ENCODE measurements at places on chromosomes 4 and X. TPM values are rescaled to one million over a fixed set of nuclear protein-coding genes. Genes with fewer than 3 reads are reported as not detected.

Gene NXF2
- not detected for total RNA-seq

DNA sequence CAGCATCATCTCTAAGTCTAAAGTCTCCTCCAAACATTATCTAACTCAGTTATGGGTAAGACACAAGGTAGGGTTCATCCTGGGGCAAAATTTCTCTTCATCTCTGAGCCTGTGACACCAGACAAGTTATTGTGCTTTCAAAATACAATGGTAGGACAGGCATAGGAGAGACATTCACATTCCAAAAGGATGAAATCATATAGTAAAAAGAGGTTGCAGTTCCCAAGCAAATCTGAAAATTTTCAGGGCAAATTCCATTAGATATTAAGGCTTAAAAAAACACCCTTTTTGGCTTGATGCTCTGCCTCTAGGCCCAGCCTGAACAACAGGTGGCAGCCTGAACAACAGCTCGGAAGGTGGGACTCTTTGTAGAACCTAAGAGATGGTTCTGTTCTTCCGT, 448.3 kb upstream of the SLIT2 start:
- no peak for DNase-seq

DNA sequence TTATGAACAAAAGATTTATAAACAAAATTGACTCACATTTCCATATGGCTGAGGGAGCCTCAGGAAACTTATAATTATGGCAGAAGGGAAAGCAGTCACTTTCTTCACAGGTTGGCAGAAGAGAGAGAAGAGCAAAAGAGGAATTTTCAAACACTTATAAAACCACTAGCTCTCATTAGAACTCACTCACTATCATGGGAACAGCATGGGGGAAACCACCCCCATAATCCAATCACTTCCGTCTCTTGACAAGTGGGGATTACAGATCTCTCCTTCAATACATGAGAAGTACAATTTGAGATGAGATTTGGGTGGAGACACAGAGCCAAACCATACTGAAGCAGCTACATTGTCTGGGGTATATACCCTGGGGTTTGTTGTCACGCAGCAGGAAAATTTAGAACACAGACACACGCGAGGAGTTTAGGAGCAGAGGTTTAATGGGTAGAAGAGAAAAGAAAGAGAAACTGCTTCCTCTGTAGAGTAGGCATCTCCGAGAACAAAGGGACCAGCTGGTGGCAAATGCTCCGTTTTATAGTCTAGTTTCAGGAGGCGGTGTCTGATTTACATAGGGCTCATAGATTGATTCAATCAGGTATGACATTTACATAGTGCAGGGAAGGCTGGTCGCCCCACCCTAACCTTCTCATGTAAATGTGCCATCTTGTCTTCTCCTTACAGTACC, 2277.7 kb upstream of the AGA start:
- DNase-seq: no peak

DNA sequence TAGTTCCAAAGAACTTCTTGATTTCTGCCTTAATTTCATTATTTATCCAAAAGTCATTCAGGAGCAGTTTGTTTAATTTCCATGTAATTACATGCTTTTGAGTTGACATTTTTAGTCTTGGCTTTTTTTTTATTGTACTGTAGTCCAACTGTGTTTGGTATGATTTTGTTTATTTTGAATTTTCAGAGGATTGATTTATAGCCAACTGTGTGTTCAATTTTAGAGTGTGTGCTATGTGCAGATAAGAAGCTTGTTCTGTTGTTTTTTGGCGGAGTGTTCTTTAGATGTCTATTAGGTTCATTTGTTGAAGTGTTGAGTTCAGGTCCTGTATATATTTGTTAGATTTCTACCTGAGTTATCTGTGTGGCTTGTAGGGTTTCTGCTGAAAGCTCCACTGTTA, 533.6 kb downstream of the TRAM1L1 start:
- no peak for DNase-seq

DNA sequence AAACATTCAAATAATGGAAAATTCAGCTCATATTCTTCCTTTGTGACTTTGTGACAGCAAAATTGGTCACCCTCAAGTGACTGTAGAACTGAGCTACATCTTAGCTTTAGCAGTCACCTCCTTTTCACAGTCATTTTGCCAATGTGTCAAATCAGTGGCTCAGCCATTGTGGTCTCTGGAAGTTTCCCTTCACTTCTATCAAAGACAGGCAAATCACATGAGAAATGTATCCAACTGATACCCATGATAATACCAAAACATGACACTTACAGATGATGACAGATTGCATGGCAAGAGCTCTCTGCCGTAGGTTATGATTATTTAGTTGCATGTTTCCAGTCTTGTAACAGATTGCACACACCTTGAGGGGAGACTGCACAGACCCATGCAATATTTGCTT, 549.8 kb upstream of the MAGEB2 start:
- no peak for DNase-seq

Gene HEPH
- 54.0 TPM for total RNA-seq
